Hippocampal formation (tissue), 2 donors: ENCODE measurements at places on chromosomes 2 and 18.

DNA sequence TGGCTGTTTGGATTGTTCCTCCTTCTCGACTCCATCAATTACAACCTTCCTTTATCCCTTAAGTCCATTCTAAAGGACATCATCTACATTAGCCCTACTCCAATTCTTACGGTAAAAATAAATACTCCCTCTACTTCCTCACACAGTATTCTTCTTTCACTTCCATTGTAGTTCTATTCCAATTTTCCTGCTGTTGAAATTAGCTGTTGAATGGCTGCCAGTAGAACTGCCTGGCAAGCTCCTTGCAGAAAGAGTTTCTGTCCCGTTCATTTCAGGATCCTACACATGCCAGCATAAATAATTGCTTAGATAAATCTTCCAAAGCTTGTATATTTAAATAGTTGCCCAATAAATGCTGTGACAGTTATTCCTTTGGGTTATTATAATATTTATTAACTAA lies 459.3 kb upstream of the TRIB2 start:
- DNase-seq, result no peak

DNA sequence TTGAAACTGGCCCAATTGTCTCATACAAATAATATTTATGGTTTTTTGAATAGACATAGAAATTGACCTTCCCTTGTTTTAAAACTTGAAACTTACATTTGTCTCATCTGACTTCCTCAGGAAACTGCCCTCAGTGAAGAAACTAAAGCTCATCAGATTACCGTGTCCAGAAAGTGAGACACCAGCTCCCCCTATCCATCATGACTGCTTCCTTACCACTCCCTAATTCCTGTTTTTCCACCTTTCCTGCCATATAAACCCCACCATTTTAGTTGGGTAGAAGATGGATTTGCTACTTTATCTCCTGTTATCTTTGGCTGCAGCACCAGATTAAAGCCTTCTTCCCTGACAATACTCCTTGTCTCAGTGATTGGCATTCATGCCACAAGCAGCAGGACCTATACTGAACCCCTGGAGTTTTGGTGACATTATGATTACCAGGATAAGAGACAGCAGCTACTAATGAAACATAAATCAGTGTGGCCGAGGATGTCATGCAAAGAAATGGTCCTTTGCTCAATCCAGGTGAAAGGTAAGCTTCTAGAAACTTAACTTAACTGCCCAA lies 1627.6 kb upstream of the ZEB2 start:
- no peak for DNase-seq

DNA sequence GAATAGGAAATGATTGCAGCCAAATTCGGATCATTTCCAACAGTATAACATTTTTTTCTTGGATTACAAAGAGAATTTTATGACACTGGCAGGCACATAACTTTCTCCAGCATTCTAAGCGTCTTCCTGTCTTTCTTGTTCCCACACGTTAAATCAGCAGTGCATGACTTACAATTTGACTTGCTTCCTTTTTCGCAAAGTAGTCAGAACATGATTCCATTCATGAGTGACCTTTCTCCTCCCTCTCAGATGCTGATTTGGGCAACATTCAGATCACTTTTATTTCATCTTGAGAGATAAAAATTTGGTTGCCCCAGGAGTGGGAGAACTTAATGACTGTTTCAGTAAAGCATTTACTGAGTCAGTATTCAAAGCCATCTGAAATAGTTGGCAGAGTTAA lies 858.7 kb upstream of the ACVR2A start:
- no peak for DNase-seq

GRCh38 chr2:16179701-16180416 lies 239.5 kb downstream of the MYCN start:
- no peak for DNase-seq

DNA sequence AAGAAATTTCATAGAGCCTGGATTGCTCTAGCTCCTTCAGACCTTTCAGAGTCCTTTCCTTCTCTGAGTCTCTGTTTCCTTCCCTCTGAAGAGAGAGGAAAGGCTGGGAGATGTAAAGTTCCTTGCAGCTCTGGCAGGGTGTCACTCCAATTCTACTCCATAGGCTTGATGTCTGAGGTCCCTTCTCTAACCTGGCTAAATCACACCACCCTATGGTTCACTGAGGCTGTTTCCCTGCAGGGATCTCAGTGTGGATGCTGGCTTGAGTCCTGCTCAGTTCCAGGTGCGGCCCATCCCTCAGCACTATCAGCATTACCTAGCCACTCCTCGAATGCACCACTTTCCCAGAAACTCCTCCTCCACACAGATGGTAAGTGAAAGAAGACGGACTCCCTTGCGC lies 209.7 kb downstream of the LOXHD1 start:
- no peak for DNase-seq

- no peak for DNase-seq
These were observed 18.1 kb downstream of the CCNT2 start for GRCh38 chr2:134936691-134937090.

- peak; percentile 70 for DNase-seq
These were observed 39.2 kb downstream of the BIN1 start for GRCh38 chr2:127067620-127068350.

DNA sequence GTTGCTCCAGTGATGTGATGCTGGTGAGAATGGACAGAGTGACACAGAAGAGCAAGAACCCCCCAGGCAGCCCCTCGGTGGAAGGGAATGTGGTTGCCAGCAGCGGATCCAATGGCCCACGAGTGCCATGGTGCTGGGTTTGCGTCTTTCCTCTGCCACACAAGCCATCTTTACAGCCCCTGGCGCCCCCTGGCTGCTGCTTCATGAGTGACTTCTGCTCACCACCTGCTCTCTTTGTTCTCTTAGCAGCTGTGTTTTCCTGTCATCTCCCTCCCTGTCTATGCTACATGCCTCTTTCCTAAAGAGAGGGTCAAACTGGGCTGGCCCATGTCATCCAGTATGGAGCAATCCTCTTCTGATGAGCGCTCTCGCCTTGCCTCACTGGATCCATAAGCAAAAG lies 300.0 kb upstream of the SMIM21 start:
- peak; percentile 36 for DNase-seq

GRCh38 chr18:48452861-48453323 lies 43.7 kb upstream of the ZBTB7C start:
- no peak for DNase-seq

GRCh38 chr2:9179572-9180201 lies 26.9 kb upstream of the ASAP2 start:
- no peak for DNase-seq

GRCh38 chr2:29729401-29729800 lies 192.0 kb downstream of the ALK start:
- no peak for DNase-seq

GRCh38 chr2:137939026-137939425 lies 25.2 kb upstream of the HNMT start:
- no peak for DNase-seq

- no peak for DNase-seq
These were observed 311.3 kb downstream of the CELF4 start for GRCh38 chr18:37254236-37254754.

DNA sequence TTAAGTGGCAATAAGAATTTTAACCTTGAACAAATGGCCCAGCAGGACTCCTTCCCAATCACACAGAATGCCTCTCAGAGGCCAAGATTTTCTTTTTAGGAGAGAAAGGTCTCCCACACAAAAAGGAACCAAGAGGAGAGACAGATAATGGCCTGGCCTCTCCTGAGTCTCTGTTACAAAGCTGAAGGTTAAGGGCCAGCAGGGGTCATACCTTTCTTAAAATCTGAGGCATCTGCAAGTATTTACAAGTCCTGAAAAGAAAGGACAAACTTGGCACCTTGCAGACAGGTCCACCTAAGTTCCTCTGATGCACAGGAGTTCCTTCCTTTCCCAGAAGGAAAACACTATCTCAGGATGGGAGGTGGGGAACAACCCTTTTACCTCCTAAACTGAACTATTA lies 142.3 kb downstream of the TMEM163 start:
- DNase-seq, result no peak
